ENCODE measurements at places on chromosomes 4 and X.

- DNase-seq = no peak
These were observed 152.0 kb downstream of the IL15 start for GRCh38 chr4:141788169-141788915.

DNA sequence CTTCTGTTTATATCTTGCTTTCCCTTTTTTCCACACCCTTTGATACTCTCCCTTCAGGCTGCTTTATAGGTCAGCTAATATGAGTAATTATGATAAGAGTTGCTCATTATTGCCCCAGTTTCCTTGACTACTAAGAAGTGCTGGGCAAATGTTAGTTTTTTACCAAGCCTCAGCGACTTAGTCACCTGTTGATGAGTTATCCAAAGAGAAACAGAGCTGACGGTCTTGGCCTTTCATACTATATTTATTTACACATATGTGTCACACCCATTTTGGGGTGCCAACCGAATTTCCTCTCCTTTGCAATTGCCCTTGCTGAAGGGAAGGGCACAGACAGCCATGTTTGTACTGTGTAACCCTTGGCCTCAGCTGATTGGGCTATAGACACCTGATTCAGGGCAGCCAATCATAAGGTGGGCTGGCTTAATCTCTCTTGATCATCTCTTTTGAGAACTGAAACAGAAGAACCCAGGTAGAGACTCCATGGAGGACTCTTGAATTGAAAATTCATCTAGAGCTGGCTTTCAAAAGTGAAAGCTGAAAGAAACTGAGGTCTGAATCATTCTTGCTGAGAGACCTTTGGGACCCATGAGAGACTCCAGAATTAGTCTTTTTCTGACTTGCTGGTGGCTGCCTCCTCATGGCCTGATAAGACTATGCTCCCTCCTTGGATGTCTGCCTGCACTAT, 111.7 kb upstream of the RPS6KA3 start:
- DNase-seq = no peak

DNA sequence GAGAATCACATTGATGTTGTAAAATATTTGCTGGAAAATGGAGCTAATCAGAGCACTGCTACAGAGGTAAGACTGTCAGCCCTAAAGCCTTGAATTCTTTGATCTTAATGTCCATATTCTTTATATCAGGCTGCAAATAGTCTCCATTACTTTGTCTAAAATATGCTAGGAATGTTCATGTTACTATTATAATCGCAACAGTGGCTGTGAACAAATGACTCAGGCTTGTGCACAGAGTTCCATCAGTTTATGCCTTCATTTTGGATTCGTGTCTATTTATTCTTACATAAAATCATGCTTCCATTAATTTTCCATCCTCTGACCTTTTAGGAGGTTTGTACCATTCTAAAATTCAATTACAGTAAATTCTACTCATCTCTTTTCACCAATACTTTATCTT, 182.7 kb downstream of the ANK2 start:
- no peak for DNase-seq

- DNase-seq = no peak
These were observed 86.7 kb upstream of the SRD5A3 start for GRCh38 chr4:55259294-55259693.

DNA sequence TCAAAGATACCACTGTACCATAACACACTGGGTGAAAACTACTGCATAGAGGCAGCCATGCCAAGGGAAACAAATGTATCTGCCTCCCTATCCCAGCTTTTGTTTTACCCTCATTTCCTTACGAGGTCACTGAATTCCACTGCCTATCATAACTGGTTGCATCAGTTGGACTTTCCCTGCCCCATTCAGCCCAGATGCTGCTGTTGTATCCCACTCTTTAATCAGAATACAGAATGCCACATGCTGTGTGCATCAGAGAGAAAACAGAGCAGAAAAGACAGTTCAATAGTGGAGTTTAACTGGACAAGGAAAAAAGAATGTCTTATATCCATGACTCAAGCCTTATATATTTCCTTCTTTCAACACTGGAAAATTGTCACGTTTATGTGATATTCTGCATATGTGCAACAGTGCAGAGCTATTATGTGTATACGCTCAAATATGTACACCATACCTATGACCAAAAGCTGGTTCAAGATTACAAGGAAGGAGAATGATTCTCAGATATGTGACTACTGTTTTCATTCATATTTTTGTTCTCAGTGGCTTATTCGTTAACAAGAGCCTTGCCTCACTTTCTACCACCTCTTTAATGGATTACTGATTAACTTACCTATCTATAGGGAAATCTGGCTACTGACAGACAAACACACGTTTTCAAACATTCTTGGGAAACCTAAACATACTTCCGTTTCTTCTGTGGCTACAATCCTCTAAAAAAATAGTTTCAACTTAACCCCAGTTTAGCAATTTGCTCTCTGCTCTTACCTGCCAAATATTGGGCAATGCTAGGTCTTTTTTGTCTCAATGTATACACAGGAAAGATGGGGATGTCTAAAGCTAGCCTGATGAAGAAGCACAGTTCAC, 378.9 kb downstream of the SMARCA1 start:
- DNase-seq = no peak

GRCh38 chr4:1105662-1106061, 7.7 kb downstream of the RNF212 start:
- no peak for DNase-seq

DNA sequence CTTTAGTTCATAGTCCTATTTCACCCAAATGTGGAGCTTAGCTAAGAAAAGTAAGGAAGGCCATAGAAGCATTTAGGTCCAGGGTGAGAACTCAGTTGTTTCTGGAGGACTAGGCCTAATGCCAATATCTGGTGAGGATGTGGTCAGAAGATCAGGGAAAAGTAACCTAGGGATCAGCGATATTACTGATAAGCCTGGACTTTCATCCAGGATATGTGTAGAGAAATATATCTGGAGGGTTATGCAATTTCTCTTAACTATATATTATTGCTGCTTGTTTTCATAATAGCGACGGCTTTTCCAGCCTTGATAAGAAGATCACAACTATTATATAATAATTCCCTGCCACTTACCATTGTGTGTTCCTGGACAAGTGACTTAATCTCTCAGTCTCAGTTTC, 81.1 kb downstream of the FRAS1 start:
- DNase-seq = no peak

DNA sequence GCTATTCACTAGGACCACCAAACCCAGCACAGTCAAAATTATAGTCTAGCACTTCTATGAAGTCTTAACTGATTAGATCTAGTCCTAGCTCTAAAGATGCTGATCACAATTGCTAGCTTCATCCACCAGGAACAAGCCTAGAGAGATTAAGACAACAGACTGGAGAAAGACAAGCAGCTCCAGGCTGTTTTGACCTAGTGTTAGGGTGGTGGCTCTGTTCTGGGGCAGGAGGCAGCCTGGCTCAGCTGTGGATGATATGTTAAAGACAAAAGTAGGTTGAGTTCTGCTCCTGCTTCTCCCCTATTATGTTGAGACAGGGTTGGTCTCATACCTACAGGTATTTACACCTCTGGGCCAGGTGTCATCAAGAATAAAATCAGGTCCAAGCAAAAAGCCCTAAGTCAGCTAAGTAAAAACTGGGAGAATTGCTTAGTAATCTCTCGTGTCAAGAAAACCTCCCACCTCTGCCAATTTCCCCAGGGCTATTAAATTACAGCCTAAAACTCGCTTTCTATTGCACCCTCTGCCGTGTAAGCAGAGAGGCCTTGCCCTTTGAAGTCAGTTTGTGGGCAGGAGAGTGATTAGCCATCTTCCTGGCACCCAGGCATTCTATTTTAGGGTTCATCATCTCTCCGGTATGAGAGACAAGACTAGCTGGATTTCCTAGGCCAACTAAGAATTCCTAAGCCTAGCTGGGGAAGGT, 39.9 kb downstream of the RAB40AL start:
- no peak for DNase-seq

- DNase-seq = no peak
These were observed 216.8 kb downstream of the AFAP1 start for GRCh38 chr4:7722766-7723387.

DNA sequence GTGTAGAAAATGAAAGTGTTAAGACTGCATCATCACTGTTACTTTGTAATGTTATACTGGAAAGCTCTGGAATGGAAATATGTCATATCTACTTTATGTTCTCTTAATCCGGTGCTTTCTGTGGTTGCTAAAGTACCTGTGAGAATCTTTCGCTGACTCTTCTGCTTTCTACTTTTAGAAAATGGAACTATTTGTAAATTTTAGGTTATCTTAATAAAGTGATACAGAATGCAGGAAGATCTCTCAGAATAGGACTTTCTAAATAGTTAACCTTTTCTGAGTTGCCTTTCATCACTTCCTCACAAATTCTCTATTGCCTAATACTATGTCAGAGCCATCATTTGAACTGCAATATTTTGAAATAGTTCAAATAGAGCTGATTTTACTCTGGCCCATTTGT, 69.3 kb downstream of the BMP2K start:
- DNase-seq = no peak

DNA sequence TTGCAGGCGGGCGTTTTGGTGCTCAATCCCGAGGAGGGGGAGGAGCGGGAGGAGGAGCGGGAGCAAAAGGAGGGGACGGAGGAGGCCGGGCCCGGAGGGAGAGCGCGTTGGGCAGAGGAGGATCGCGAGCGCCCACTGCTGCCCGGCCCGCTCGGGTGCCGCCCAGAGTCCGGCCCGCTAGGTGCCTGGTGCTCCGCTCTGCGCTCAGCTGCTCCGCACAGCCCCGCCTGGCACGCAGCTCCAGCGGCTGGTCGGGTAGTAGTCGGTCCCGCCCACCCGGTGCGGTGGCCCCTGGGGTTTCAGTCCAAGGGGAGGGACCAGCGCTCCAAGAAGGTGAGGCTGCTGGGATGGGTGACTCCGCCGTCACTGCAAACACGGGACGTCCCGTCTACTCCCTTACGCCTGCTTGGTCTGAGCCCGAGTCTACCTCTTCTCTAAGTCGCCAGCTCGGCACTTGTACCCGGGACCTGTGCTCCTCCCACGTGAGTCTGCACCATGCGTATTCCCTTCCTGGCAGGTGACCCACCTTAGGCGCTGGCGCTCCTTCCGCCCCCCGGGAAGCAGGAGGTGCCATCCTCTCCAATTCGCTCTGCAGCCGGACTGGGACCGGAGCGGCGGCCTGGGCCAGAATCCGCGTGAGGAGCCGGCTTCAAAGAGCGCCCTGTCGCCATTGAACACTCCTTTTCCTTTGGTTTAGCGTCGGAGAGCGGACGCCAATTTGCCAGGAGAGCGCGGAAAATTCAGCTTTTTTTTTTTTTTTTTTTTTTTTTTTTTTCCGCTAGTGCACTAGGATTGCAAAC, 405 bp upstream of the HS3ST1 start:
- DNase-seq = no peak

DNA sequence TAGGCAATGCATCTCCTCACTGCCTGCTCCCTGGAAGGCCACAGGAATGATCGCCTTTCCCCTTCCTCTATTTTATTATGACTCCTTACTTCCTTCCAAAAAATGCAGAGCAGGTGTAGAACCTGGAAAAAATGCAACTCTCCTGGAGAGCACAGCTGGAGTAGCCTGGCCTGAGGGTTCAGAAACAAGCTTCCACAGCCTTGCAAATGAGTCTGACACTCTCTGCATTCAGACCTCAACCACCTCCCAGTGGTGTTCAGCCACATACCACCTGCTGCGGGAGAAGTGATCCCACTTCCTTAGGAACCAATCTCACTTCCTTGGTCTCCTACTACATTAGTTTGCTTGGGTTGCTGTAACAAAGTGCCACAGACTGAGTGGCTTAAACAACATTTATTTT, 368.1 kb upstream of the NOCT start:
- DNase-seq = no peak

GRCh38 chrX:155997436-155997835, at the start of gene IL9R:
IL9R (plus strand) TSS chrX:155997696; CDS start chrX:155997760, 64 bp downstream.
- DNase-seq = peak; percentile 69

DNA sequence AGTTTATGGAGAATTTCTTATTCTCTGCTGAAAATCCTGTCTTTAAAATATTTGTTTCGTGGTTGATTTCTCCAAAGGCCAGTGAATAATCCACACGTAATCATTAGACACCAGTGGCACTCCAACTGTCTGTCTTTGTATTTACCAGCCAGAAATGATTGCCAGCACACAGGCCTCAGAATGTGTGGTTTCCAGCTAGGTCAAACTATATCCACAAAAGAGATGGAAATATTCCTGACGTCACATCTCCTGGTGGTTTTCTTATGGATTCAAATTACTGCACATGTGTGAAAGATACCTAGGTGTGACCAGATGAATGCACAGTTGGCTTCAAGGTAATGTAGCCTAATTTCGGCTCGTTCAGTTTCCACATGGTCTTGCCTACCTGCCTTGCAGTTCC, 27.2 kb upstream of the TENM3 start:
- no peak for DNase-seq

DNA sequence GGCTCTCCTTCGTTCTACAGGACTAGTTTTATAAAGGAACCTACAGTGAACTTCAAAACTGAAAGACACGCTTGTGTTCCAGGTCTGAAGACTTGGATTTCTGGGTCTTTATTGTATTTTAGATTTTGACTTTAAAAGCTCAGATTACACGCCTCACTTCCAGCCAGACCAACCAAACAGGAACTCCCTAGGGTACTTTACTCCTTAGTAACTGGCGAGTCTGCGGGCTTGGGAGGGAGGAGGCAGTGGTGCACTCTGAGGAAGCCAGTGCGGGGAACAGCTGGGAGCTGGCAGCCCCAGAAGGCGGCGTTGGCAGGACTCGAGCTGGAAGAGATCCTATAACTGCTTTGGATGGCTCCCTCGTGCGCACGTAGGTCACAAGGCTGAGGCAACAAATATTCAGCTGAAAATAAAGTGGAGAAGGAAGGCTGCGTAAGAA, 391 bp upstream of the PHKA1 start:
- DNase-seq = no peak

DNA sequence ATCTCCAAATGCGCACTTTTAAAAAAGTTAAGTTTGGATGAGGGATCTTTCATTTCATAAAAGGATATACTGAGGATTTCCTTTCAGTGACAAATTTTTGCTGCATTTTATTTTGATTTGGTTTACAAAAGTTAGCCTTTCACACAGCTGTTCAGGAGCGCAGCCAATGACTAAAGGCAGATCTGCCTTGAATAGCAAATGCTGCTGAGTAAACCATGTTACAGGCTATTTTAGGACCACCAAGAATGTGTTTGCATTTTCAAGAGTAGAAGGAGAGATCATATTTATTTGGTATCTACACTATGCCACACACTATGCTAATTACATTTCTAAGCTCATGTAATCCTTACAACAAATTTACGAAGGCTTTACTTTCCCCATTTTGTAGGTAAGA, 92.1 kb downstream of the MAMLD1 start:
- DNase-seq = no peak

DNA sequence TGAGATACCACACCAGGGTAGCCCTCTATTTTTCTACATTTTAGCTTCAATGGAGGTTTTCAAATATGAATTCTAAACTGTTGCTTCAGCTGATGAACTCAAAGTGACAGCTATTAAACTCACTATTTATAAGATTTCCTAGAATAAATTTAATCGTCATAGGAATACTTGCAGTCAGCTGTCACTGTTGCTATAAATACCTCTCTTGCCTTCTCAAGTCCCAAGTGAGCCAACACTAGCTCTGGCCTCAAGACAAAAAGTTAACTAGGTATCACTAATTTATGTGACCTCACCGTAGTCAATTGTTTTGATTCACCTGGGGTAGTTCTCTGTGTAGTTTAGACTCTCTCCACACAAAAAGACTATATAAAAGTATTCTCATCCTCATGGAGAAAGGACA, 34.3 kb upstream of the PROM1 start:
- DNase-seq = no peak
